ENCODE measurements at places on chromosomes 16 and 17.
A peak's percentile ranks its signal among the peaks of the same experiment; 100 is the strongest.

DNA sequence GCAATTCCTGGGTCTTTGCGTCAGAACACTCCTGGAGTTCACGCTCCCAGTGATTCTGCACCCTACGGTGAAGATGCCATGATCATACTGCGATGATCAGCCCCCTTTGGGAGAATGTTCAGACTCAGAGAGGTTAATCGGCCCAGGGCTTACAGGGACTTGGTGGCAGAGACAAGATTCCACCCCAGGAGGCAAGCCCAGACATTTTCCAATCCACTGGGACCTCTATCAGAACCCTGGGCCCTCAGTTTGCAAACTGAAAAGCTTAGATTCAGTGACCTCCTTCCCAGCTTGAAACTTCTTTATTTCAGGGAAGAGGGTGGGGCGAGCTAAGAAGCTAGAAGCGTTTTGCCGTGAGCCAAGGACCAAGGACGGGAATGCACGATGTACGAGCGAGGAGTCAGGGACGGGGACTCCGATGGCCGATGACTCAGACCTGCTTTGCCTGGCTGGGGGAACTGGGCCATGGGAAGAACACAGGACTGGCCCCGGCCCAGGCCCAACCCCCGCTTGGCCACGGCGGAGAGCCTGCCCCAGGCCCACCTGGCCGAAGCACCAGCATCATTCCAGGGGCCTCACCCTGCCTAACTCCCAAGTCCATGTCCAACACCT, 34.7 kb downstream of the SOCS3 start:
- no peak for DNase-seq

DNA sequence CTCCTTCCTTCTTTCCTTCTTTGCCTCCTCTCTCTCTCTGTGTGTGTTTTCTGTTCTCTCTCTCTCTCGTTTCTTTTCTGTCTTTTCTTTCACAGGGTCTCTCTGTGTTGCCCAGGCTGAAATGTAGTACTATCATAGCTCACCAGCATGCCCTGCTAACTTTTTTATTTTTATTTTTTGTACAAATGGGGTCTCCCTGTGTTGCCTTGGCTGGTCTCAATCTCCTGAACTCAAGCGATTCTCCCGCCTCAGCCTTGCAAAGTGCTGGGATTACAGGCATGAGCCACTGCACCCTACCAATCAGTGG, 1.5 kb downstream of the SLC5A11 start:
- no peak for DNase-seq

DNA sequence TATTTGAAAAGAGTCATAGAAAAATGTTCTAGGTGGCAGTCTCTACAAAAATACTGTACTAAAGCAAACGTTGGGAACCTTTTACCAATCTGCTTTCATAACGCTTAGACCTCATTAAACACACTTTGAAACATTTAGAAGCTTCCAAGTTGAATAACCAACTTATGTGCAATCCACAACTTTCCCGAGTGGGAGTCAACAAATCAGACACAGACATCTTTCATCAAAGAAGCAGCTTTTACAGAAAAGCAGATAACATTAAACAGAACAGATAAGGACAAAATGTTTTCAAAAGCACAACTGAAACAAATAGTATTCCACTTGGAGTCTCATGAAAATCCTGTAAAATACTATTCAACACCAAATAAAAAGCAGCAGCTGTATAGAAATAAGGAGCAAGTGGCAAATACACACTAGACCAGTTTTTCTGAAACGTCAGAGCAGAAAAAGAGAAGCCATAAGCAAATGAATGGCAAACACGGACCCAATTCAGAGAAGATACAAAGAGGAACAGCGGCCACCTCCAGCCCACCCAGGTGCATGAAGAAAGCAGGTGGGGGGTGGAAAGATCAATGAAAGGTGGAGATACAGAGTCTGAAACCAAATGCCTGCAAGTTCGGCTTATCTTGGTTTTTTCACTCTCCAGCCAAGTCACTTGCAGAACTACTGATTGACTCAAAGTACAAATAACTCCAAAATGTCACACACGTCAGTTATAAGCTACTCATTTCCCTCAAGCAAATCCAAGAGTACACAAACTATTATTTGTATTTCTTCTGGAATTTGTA, 18.4 kb upstream of the FBF1 start:
- DNase-seq, result no peak

- DNase-seq, result peak; percentile 31
These were observed 100.8 kb downstream of the ABCC12 start for GRCh38 chr16:48054881-48055601.
